LNCaP clone FGC (cell line): ENCODE measurements at places on chromosomes 7 and 10.

GRCh38 chr7:158782761-158783401 lies 46.4 kb downstream of the ESYT2 start:
- no peak for DNase-seq

GRCh38 chr7:5466551-5466950 lies 42.9 kb upstream of the TNRC18 start:
- DNase-seq, result no peak

DNA sequence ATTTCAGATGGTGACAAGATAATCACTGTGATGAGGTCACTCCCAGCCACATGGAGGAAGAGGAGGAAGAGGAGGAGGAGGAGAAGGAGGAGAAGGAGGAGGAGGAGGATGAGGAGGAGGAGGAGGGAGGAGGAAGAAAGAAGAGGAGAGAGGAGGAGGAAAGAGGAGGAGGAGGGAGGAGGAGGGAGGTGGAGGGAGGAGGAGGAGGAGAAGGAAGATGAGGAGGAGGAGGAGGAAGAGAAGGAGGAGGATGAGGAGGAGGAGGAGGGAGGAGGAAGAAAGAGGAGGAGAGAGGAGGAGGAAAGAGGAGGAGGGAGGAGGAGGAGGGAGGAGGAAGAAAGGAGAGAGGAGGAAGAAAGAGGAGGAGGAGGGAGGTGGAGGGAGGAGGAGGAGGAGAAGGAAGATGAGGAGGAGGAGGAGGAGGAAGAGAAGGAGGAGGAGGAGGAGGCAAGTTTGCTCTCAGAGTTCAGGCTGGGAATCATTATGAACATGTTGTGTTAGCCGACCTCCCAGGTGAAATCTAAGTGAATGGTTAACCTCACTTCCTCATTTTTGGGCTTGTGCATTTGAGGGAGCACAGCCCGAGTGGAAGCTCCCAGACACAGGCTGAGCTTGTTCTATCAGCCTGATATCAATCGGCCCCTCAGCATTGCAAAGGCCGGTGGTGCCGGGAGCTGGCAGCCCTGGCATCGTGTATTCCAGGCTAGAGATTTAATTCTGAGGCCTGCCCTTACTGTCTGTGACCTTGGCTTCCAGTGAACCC lies 236.2 kb upstream of the PITRM1 start:
- DNase-seq, result no peak

DNA sequence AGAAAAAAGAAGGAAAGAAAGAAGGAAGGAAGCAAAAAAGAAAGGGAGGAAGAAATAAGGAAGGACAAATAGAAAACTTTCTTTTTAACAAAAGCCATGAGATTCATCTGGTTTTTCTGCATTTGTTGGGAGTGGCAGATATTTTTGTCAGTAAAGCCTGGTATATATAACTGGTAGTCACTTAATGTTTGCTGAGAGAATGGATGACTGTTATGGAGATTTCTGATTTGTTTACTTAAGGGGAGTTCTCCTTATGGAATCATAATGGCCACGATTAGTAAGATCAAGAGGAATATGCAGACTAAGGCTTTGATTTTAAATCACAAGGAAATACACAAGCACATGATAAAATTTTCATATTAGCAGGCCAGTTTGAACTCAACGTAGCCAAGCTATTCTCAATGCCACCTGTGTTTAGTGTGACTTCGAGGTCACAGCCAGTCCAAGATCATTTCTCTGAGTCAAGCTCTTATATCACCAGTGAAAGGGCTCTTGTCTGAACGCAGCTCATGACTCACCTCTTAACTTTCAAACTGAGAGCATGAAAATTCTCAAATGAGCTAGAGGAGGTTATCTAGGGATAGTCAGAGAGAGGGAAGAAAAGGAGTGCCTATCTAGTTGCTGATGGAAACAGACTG lies 445.1 kb upstream of the ZMIZ1 start:
- no peak for DNase-seq

- no peak for DNase-seq
Observed at GRCh38 chr10:10872035-10872673, 145.5 kb upstream of the CELF2 start.
